Activated CD8-positive, alpha-beta T cell treated with anti-CD3 and anti-CD28 coated beads, Interleukin-2, amount 10 ng/mL, durations not matched to agents 7 days and 5 days (primary cell): ENCODE measurements at places on chromosomes 13 and 19. TPM values are rescaled to one million over a fixed set of nuclear protein-coding genes. Genes with fewer than 3 reads are reported as not detected.

GRCh38 chr19:44111910-44112463 is 1.2 kb upstream of the ZNF225 start:
- H3K4me3 ChIP-seq = peak overlapping the region; percentile 10
- H3K27me3 ChIP-seq = no peaks in the 10 kb centered on the region
- no peak overlapping the region for H3K27ac ChIP-seq

- DNase-seq = peak; percentile 44
- no peaks in the 10 kb centered on the region for H3K36me3 ChIP-seq
- no peaks in the 10 kb centered on the region for H3K4me1 ChIP-seq
- H3K27ac ChIP-seq = no peak overlapping the region
Measured at GRCh38 chr13:35978607-35979316, 152.4 kb downstream of the DCLK1 start.

- no peak overlapping the region for H3K27ac ChIP-seq
- no peaks in the 10 kb centered on the region for H3K36me3 ChIP-seq
- H3K27me3 ChIP-seq = peaks cover 32% of the 10 kb centered on the region
- no peak overlapping the region for H3K4me3 ChIP-seq
Measured at GRCh38 chr13:27775943-27776342, 16.3 kb upstream of the GSX1 start.

DNA sequence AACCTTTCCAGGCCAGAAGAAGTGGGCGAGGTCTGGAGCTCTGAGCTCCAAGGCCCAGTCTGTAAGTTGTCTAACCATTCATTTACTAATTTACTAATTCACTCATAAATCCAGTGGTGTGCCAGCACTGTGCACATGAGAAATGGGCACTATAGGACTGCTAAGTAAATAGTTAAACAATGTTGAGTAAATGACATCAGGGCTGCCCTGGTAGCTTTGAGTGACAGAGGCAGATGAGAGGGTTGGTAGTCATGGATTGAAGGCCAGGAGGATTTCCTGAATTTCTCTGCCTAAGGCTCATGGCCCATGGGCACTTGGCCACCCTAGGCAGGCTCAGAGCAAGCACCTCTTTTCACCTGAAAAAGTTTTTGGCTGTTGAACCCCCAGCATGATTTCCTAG is 216.9 kb upstream of the RXFP2 start:
- H3K4me3 ChIP-seq = no peak overlapping the region
- no peak overlapping the region for H3K27ac ChIP-seq
- H3K4me1 ChIP-seq = no peaks in the 10 kb centered on the region
- no peaks in the 10 kb centered on the region for H3K27me3 ChIP-seq
- no peak for DNase-seq
- no peaks in the 10 kb centered on the region for H3K36me3 ChIP-seq

- H3K27ac ChIP-seq = no peak overlapping the region
- peaks cover 13% of the 10 kb centered on the region for H3K4me1 ChIP-seq
- no peak overlapping the region for H3K4me3 ChIP-seq
- no peak for DNase-seq
Measured at GRCh38 chr19:45874620-45874966, 10.5 kb downstream of the FOXA3 start.

DNA sequence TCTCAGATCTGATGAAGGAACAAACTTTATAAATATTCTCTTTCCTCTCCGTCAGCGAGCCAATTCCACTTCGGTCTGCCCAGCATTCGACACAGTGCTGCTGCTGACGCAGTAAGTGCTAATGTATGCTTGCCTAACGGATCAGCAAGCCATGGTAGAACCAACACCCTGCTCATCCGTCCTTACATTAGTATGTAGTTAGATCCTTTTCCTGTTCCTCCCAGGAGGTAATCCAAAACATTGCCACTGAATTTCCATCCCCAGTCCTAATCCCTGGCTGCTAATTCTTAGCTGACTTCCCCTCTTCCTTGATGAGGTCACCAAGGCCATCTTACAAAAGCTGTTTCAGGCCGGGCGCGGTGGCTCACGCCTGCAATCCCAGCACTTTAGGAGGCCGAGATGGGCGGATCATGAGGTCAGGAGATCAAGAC is 88.0 kb downstream of the STARD13 start:
- no peak for DNase-seq
- peaks cover 10% of the 10 kb centered on the region for H3K27me3 ChIP-seq
- no peak overlapping the region for H3K4me3 ChIP-seq
- H3K36me3 ChIP-seq = no peaks in the 10 kb centered on the region
- no peak overlapping the region for H3K27ac ChIP-seq

DNA sequence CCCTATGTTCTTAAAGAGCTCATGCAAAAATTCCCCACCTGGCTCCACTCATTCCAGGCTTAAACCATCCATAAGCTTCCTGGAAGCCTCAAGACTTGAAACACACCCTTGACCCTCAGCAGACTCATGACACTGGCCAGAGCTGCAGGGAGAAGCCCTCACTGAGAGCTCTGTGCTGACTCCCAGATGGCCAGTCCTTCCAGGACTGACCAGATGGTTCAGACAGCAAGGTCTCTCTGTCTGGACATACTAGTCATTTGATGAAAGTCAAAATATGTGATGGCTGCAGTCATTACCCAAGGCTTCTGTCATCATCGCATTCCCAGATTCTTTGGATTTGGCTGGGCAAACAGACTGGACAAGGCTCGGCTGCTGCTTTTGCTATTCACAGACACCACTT is 397.4 kb downstream of the FOXO1 start:
- no peaks in the 10 kb centered on the region for H3K27me3 ChIP-seq
- no peak for DNase-seq
- H3K36me3 ChIP-seq = no peaks in the 10 kb centered on the region
- peaks cover 31% of the 10 kb centered on the region for H3K4me1 ChIP-seq
- H3K4me3 ChIP-seq = no peak overlapping the region

DNA sequence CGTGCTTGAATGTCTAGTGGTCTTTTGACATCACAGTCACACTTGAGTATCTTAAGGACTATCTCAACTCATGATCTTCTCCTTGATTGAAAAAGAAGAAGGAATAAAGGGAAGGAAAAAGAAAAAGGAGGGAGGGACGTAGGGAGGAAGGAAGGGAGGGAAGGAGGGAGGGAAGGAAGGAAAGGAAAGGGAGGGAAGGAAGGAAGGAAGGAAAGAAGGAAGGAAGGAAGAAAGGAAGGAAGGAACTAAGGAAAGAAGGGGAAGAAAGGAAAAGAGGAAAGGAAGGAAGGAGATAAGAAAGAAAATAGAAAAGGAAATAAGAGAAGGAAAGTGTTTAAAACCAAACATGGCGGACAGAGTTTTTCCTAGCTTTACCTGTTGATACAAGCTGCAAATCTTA is 64.7 kb downstream of the RNASEH2B start:
- H3K27ac ChIP-seq = no peak overlapping the region
- no peak overlapping the region for H3K4me3 ChIP-seq
- peaks cover 57% of the 10 kb centered on the region for H3K36me3 ChIP-seq
- DNase-seq = no peak

DNA sequence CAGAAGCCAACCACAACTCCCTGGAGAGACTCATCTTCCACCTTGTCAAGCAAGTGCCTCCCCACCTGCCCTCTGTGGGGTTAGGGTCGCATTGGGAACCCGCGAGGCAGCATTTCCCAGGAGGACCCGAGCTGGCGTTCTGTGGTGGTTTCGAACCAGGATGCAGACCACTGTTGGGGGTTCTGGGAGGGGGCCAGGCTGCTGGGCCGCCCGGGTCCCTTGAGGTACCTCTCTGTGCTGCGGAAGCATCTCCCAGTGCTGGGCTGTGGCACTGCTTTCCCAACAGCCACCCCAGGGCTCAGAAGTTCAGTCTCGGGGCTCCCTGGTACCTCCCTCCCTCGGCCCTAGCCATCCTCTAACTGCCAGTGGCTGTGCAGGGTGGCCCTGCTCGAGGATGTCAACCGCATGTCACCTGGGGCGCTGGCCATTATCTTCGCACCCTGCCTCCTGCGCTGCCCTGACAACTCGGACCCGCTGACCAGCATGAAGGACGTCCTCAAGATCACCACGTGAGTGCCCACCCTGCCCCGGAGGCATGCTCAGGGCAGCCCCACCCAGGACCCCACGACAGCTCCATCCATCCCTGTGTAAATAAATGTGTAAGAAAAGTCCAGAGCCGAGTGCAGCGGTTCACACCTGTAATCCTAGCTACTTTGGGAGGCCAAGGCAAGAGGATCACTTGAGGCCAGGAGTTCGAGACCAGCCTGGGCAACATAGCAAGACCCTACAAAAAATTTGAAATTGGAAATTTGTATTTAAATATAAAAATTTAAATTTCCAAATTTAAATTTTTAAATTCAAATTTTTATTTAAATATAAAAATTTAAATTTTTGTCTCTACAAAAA is 8.2 kb upstream of the USE1 start:
- H3K36me3 ChIP-seq = peaks cover 67% of the 10 kb centered on the region
- peaks cover 19% of the 10 kb centered on the region for H3K4me1 ChIP-seq
- H3K27me3 ChIP-seq = no peaks in the 10 kb centered on the region
- no peak overlapping the region for H3K4me3 ChIP-seq
- DNase-seq = no peak

GRCh38 chr19:50036908-50037307 is 11.1 kb downstream of the ZNF473 start:
- no peak for DNase-seq
- H3K27me3 ChIP-seq = no peaks in the 10 kb centered on the region
- no peak overlapping the region for H3K4me3 ChIP-seq
- no peak overlapping the region for H3K27ac ChIP-seq
- peaks cover 3% of the 10 kb centered on the region for H3K4me1 ChIP-seq

- H3K36me3 ChIP-seq = peaks cover 10% of the 10 kb centered on the region
- DNase-seq = no peak
- no peaks in the 10 kb centered on the region for H3K27me3 ChIP-seq
- H3K27ac ChIP-seq = no peak overlapping the region
- peaks cover 35% of the 10 kb centered on the region for H3K4me1 ChIP-seq
Measured at GRCh38 chr19:19067276-19068072, 3.7 kb downstream of the SLC25A42 start.

GRCh38 chr19:29528350-29528945 is 2.7 kb downstream of the VSTM2B start:
- no peak overlapping the region for H3K27ac ChIP-seq
- H3K27me3 ChIP-seq = peaks cover 65% of the 10 kb centered on the region
- peaks cover 29% of the 10 kb centered on the region for H3K4me1 ChIP-seq
- peak; percentile 79 for DNase-seq
- H3K36me3 ChIP-seq = no peaks in the 10 kb centered on the region

GRCh38 chr13:44249431-44249836 is 124.2 kb upstream of the SERP2 start:
- H3K27me3 ChIP-seq = peaks cover 2% of the 10 kb centered on the region
- H3K36me3 ChIP-seq = no peaks in the 10 kb centered on the region
- DNase-seq = no peak
- no peak overlapping the region for H3K27ac ChIP-seq

DNA sequence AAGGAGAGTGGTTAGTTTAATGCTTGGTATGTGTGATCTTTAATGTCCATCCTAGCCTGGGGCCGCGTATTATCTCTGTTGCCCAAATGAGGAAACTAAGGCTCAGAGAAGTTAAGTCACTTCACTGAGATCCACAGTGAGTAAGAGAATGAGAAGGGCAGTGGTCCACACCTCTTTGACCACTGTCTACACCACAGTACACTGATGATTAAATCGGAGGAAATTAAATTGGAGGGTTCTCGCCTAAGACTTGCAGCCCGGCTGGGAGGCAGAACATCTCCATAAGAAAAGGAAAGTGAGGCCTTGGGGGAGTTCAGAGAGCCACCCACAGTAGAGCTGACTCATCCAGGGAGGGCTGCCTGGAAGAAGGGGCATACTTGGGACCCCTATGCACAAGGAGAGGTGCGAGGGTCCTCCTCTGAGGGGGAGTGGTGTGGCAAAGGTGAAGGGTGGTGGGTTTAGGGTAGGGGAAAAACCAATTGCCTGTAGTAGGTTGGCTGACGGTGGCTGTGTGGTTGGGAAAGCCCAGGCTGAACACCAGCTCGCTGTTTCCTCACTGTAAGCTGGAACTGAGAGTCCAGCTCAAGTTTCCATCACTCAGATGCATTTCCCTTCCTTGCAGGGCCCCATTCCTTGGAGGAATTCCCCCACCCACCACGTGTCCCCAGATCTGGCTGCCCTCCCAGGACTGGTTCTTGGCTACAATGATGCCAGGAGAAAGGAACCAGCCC is 15.0 kb upstream of the DHRS12 start:
- no peaks in the 10 kb centered on the region for H3K36me3 ChIP-seq
- DNase-seq = no peak
- H3K27ac ChIP-seq = peak overlapping the region; percentile 41
- peaks cover 80% of the 10 kb centered on the region for H3K4me1 ChIP-seq
- no peaks in the 10 kb centered on the region for H3K27me3 ChIP-seq

GRCh38 chr19:30029721-30030510 is 87.9 kb downstream of the URI1 start:
- H3K27ac ChIP-seq = no peak overlapping the region
- H3K4me3 ChIP-seq = no peak overlapping the region
- peaks cover 65% of the 10 kb centered on the region for H3K36me3 ChIP-seq
- H3K4me1 ChIP-seq = peaks cover 30% of the 10 kb centered on the region

- no peak overlapping the region for H3K4me3 ChIP-seq
- no peak for DNase-seq
- H3K27ac ChIP-seq = no peak overlapping the region
- H3K27me3 ChIP-seq = peaks cover 39% of the 10 kb centered on the region
Measured at GRCh38 chr13:33353210-33353609, 67.7 kb upstream of the STARD13 start.

DNA sequence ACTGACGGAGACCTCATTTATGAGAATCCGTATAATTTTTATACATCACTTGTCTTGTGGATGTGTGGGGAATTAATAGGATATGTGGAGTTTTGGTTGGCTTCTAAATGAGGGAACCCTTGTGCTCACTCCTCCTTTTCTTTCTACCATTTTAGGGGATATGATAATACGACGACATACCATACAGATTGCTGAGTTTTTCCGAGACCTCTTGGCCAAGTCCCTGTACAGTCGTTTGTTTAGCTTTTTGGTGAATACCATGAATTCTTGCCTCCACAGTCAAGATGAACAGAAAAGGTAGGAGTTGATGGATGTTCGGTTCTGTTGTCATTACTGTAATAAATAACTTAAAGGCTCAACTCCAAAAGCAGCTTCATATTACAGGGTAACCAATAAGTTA is 335.2 kb downstream of the MYO16 start:
- no peak for DNase-seq
- no peaks in the 10 kb centered on the region for H3K4me1 ChIP-seq
- H3K4me3 ChIP-seq = no peak overlapping the region
- H3K36me3 ChIP-seq = no peaks in the 10 kb centered on the region

- no peak overlapping the region for H3K4me3 ChIP-seq
- DNase-seq = no peak
- no peaks in the 10 kb centered on the region for H3K4me1 ChIP-seq
- H3K27me3 ChIP-seq = no peaks in the 10 kb centered on the region
Measured at GRCh38 chr13:79373916-79374315, 32.1 kb downstream of the RBM26 start.

- peaks cover 16% of the 10 kb centered on the region for H3K36me3 ChIP-seq
- peaks cover 14% of the 10 kb centered on the region for H3K4me1 ChIP-seq
- no peak overlapping the region for H3K27ac ChIP-seq
- H3K4me3 ChIP-seq = no peak overlapping the region
- no peak for DNase-seq
Measured at GRCh38 chr19:11692127-11692790, 46.5 kb downstream of the ZNF823 start.

The GRK1 gene
- 0.05 TPM for total RNA-seq

The CTXN1 gene
- 0.37 TPM for total RNA-seq

The CLEC4G gene
- total RNA-seq = not detected

The GPR12 gene
- not detected for total RNA-seq

The ZNF850 gene
- total RNA-seq = 9.8 TPM

The TMEM150B gene
- total RNA-seq = not detected
